ENCODE measurements at places on chromosomes 4 and X.

GRCh38 chr4:136812100-136812880, 720.0 kb downstream of the PCDH18 start:
- no peak for DNase-seq

GRCh38 chr4:8478801-8479744, 38.5 kb downstream of the TRMT44 start:
- no peak for DNase-seq

DNA sequence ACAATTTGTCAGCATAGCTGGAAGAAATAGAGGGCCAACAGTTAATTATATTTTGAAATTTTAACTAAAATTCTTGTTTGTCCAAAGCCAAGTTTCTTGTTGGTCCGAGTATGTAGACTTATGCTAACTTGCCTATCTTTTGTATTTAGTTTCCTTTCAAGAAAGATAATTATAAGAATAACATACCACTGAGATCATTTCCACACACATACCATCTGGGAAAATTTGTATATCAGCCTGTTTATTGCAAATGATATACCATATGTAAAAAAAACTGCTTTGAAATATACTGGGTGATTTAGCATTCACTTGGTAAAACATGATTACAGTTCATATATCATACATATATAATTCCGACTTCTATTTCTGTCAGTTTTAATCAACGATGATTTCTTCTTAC, 84.7 kb upstream of the ANKRD50 start:
- DNase-seq = no peak

DNA sequence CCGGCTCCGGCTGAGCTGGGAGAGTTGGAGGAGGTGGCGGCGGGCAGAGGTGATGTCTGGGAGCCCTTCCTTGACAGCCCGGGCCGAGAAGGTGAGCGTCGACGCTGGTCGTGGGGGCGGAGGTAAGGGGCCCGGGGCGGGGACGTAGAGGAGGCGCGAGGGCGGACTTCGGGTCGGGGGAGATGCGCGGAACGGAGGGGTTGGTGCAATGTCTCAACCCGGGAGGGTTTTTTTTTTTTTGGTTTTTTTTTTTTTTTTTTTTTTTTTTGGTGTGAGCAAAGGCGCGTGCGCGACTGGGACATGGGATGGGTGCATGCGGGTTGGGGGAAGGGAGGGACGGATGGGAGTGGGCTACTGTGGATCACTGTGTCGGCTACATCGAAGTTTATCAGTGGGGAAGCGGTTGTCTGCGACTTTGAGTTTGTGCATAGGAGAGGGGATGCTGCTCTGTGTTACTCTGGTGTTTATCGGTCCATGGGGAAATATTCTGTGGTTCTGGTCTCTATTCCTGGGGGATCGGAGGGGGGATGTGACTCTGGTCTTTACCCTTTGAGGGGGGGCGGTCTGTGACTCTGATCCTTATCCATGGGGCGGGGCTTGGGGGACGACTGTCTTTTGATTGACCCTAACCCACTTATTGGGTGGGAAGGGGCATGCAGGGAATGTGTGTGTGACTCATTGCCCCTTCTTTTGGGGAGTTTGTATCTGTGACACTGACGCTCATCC, 537 bp downstream of the RBM10 start:
- no peak for DNase-seq

- DNase-seq = peak; percentile 63
Measured at GRCh38 chrX:45505214-45505613, 304.5 kb upstream of the DIPK2B start.

- DNase-seq = no peak
Measured at GRCh38 chrX:78237127-78237526, 90.3 kb downstream of the CYSLTR1 start.
